ENCODE measurements at places on chromosomes 1 and 21. TPM values are rescaled to one million over a fixed set of nuclear protein-coding genes. Genes with fewer than 3 reads are reported as not detected.

DNA sequence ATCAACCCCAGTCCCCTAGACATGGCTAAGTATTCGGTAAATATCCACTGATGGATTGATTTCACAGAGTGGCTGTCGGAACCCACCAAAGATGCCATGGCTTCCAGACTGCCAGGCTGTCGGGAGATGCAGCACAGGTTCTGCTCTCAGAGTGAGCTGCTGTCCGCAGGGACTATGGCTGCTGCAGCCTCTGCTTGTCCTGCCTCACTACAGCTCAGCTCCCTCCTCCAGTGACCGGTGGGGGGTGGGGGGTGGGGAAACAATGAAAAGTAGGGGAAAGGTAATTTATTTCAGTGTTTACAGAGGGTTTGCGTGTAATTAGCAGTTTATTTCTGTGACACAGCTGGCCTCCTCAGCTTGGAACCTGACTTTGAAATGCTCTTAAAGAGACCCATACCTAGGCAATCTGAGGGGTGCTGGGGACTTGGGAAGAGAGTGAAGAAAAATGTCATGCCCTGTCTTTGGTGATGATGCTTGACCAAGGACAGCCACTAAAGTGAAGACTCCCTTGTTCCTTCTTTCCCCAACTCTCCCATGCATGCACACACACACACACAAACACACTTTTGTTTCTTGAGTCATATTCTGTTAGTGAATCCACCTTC is 109.0 kb downstream of the CACNA1E start:
- H3K36me3 ChIP-seq, result no peaks in the 10 kb centered on the region
- H3K27ac ChIP-seq, result no peak overlapping the region
- H3K27me3 ChIP-seq, result no peaks in the 10 kb centered on the region
- H3K4me1 ChIP-seq, result no peaks in the 10 kb centered on the region
- no peak for DNase-seq

GCSAML gene
- not detected for total RNA-seq

APH1A gene
- total RNA-seq, result 130 TPM

ALX3 gene
- not detected for total RNA-seq

PGM1 gene
- 89.0 TPM for total RNA-seq

All from Karpas-422 (cell line).